Fibroblast of skin of scalp (primary cell): ENCODE measurements at places on chromosomes 1 and 21.

DNA sequence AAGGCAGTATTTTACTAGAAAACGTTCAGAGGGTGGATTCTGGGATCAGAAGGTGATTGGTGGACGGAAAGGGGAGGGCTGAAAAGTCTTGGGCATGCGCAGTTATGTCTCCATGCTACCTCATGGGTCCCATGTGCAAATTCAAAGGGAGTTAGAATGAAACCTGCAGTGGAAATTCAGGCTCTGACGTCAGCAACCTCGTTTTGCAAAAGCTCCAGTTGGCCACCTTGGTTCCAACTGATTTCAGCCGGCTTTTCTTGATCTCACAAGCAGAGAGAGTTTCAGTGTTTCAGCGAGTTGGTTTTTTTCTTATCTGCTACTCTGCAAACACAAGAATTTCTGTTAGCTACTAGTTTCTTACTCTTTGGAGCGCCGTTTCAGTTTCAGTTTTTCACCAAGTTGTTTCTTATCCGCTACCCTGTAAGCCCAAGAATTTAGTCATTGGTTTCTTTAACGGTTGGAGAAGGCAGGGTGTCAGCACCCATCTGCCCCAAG is 69.8 kb upstream of the PGBD5 start:
- no peak for DNase-seq

GRCh38 chr1:164561472-164561871 is 2.5 kb downstream of the PBX1 start:
- no peak for DNase-seq

DNA sequence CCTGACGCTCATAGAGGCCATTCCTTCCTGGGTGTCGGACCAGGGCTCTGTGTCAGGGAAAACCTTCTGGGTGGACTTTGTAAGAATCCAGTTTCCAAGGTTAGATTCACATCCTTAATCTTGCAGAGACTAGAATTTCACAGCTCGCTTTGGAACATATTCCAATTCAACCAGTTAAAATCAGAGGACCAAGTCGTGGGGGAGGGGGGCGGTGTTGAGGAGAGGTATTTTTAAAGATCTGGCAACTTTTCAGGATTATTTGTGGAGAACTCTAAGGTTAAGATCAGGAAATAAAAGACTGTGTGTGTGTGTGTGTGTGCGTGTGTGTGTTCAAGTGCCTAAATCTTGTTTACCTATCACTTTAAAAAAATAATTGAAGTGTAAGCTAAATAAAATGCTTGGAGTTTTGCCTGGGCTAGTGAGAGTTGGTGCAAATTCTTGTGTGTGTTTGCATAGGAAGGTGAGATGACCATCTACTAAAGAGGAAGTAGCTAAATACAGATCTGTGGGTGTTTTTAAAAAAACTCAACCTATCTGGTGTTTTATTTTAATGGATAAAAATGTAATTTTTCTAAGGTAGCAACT is 21.8 kb downstream of the TENT5C start:
- DNase-seq: no peak

DNA sequence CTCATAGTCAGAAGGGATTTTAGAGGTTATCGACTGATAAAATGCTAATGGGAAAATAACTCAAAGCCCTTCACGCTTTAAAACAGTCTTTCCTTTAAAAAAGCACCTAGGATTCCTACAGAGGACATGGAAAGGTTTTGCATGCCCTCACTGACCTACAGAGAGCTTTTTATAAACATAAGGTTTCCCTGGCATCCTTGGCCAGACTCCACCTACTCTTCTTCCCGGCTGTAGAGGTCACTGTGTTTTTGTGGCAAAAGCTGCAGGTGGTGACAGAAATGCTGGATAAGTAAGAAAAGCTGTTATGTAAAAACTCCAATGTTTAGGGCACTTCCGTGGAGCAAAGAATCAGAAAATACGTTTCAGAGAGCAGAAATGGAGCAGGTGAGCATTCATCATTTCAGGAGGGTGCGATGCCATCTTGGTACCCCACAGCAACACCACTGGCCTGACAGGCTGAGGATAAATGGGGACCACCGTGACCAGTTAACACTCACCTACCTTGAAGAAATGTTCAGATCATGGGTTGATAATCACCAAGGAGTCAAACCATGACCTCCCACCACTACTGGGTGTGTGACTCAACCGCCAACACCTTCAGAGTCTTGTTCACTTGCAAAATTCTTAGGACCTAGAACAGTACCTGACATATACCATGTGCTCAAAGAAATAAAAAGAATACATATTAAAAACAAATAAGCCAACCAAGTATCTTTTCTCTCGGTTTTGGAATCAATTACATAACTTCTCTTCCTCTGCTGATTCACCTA is 46.6 kb downstream of the SSBP3 start:
- no peak for DNase-seq

GRCh38 chr1:37031871-37032270 is 2.4 kb downstream of the GRIK3 start:
- DNase-seq: no peak

DNA sequence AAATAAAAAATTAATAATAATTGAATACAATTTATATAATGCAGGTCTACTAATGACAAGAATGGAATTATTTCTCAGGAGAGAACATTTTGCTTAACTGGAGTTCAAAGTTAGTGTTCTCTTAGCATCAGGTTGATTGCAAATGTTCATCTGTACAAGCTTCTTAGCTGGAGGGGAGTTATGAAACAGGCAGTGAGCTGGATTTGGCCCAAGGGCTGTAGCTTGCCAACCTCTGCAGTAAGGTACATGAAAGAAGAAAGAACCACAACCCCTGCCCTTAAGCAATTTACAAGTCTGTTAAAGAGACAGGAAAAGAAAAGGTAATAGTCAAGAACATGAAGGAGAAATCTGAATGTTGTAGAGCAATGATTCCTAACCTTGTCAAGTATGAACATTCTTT is 17.0 kb downstream of the LPGAT1 start:
- no peak for DNase-seq

DNA sequence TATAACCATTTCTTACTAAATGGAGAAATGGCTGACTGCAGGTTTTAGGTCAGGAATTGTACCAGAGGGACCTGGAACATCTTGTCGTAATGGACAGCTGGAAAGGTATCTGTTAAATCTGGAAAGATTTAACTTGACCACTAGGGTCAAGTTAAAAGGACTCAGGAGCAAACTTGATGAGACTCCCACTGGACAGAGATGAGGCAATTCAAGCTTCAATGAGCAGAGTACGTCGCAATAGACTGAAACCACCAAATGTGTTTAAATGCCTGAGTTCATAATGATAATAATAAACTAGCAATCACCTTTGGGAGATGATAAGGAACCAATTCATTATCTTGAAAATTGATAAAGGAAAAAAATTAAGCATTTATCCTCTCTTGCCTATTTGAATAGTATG is 8.7 kb downstream of the IFNLR1 start:
- DNase-seq: no peak
